Nucleus accumbens (tissue), 56 donors: ENCODE measurements at places on chromosomes 13 and 19.
A peak's percentile ranks its signal among the peaks of the same experiment; 100 is the strongest.

GRCh38 chr13:45194081-45194939 lies 6.5 kb downstream of the KCTD4 start:
- peak; percentile 59 for DNase-seq

DNA sequence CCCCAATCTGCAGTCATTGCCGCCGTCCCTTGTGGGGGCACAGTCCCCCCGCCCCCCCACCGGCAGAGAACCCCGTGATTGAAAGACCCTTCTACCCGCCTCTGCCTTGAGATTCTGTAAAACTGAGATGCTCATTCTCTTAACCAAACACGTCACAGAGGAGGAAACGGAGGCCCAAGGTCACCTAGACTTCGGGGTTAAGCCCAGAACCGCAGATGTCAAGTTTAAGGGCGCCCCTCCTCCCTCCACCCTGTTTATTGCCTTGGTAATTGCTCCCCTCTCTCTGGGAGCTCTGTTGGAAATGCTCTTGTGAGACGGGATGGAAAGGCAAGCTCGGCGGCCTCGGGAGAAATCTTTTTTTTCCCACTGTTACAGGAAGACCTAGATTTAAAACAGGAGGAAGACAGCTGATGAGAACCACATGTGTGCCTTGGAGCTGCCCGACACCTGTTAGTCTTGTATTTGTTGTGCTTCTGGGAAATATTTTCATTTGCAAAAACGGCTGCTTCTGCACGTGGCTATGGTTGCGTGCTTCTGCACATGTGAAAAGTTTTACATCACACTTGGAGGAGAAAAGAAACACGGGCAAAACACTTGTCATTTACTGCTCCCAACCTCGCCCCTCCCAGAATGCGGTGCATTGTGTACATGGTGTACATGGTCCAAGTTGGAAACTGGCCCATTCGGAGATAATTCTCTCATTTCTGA lies 1.1 kb upstream of the MED26 start:
- DNase-seq = no peak

- DNase-seq = no peak
These were observed 235.9 kb downstream of the DCT start for GRCh38 chr13:94243551-94243950.

- DNase-seq = no peak
These were observed 1635.4 kb upstream of the SLC10A2 start for GRCh38 chr13:104701591-104701990.
